Inflammatory macrophage (primary cell): ENCODE measurements at places on chromosomes 6 and 20.
A peak's percentile ranks its signal among the peaks of the same experiment; 100 is the strongest.

GRCh38 chr6:137589067-137589848 lies 95.1 kb upstream of the OLIG3 start:
- peak; percentile 79 for DNase-seq

GRCh38 chr6:104705095-104705707 lies 154.5 kb downstream of the HACE1 start:
- DNase-seq = peak; percentile 49

DNA sequence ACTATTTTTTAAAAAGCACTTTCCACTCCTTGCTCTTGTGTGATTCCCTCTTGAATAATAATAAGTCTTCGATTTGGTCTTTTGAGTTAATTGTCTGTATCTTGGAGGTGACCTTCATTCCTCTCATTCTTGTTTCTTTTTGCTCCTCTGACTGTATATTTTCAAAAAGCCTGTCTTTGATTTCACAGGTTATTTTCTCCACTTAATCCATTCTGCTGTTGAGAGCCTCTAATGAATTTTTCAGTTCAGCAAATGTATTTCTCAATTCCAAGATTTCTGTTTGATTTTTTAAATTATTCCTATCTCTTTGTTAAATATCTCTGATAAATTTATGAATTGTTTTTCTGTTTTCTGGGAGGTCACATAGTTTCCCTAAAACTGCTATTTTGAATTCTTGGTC lies 21.7 kb upstream of the KIAA1586 start:
- no peak for DNase-seq

DNA sequence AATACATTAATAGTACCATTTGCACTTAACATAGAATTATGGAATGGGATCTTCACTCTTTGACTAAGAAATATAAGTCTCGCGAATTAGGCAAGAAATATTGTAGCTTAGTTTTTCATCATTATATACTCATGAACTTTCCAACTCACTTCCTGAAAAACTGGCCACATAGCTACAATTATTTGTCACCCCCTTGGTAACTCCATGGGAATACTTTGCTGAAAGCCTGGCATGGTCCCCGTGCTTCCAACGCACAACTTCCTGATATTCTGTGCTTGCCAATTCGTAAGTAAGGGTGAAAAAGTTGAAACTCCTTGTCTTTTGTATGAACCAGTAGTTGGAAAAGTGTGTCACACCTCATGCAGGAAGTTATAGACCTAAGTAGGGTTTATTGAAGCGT lies 23.7 kb upstream of the HLA-DQA1 start:
- no peak for DNase-seq
